ENCODE measurements at places on chromosomes 5 and 9. TPM values are rescaled to one million over a fixed set of nuclear protein-coding genes. Genes with fewer than 3 reads are reported as not detected.

DNA sequence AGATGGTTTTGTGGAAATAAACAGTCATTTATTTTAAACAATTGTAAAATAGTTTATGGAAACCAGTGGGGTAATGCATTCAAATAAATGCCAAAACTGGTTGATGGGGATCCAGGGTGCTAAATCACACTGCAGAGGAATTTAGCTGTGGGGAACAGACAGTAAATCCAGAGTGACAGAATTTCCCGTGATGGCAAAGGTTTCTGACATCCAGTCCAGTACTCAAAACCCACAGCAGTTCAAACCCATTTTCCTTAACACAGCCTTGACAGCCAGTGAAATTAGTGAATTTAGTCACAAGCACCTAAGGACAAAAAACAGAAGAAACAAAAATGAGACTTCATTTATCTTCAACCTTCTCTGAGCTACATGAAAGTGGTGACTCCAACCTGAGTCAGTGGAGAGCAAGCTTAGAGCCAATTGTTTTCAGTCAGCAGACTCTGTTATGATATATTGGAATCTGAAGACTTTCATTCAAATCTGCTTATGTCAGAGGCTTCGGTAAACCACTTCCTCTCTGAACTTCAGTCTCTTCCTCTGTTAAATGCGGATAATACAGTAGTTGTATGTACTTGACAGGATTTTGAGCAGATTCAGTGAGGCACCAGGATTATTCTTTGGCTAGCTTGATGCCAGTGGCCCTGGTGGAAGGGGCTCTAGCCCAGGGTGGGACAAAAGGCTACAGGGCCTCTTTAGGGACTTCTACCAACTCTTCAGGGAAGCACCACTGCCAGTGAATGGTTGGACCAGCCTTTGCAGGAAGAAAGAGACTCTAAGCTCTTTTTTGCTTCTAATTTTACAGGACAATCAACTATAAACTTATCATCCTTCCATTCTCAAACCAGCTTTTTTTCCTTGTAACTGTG, 185.3 kb downstream of the MAPKAP1 start:
- H3K4me1 ChIP-seq: peaks cover 42% of the 10 kb centered on the region
- H3K27me3 ChIP-seq: no peaks in the 10 kb centered on the region
- no peak overlapping the region for H3K4me3 ChIP-seq
- no peak overlapping the region for H3K27ac ChIP-seq

DNA sequence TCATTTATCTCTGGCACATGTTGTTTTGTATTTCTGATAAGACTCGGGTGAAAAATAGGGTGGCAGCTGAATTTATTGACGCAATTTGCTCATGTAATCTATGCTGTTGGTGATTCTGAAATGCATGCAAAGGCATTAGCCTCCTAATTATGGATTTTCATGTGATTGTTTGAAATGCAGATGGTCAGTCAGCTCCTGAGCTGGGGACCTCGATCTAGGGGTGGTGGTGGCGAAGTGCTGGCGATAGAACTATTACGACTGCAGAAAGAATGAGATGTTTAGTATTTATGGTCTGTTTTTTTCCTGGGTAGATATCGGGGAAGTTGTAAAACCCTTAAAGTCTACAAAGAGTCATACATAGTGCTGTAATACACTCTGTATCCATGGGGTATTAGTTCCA, 88.6 kb downstream of the SLC28A3 start:
- no peak overlapping the region for H3K27ac ChIP-seq
- H3K4me3 ChIP-seq: no peak overlapping the region
- DNase-seq: no peak
- no peaks in the 10 kb centered on the region for H3K36me3 ChIP-seq
- H3K27me3 ChIP-seq: no peaks in the 10 kb centered on the region
- H3K4me1 ChIP-seq: peaks cover 11% of the 10 kb centered on the region

DNA sequence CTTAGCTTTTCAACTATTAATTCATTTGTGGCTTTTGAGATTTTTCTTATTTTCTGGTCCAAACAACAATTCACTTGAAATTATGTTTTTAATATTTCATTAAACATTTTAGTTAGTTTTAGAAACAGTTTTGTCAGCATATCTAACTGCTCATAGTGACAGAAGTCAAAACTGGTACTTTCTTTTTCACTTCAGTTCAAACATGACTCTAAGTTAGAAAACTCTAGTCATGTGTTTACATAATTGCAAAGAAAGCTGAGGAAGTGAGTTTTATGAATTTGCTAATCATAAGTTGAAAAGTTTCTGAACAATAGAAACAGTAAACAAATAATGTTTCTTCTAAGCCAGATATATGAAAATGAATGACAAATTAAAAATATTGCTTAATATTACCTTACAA, 1931.0 kb downstream of the EFNA5 start:
- no peaks in the 10 kb centered on the region for H3K4me1 ChIP-seq
- H3K27me3 ChIP-seq: no peaks in the 10 kb centered on the region
- DNase-seq: no peak

GRCh38 chr9:86099701-86100364, 475 bp upstream of the GOLM1 start:
- DNase-seq: peak; percentile 32
- H3K27ac ChIP-seq: peak overlapping the region; percentile 76
- peaks cover 21% of the 10 kb centered on the region for H3K4me1 ChIP-seq
- H3K27me3 ChIP-seq: peaks cover 14% of the 10 kb centered on the region

GRCh38 chr9:129362287-129363000, 184.4 kb upstream of the IER5L start:
- no peak overlapping the region for H3K27ac ChIP-seq
- H3K36me3 ChIP-seq: no peaks in the 10 kb centered on the region
- no peak for DNase-seq
- no peaks in the 10 kb centered on the region for H3K4me1 ChIP-seq

DNA sequence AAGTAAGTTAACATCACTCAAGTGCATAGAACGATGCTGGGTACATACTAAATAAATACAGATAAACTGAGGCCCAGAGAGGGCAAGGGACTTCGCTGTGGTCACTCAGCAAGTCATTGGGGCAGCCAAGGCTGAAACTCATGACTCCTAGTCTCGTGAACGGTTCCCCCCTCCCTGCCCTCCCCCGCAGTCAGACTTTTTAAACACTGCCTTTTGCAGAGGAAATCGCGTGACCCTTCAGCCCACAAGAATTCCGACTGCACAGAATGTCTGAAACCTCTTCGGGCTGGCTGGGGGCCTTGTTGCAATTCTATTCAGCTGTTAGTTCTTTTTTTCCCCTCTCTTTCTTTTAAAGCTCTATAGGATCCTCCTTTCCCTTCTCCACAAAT, 28.1 kb downstream of the NEK6 start:
- H3K27ac ChIP-seq: peak overlapping the region; percentile 76
- peak; percentile 60 for DNase-seq
- no peaks in the 10 kb centered on the region for H3K36me3 ChIP-seq
- H3K27me3 ChIP-seq: no peaks in the 10 kb centered on the region
- H3K4me3 ChIP-seq: no peak overlapping the region

- no peak overlapping the region for H3K27ac ChIP-seq
- no peaks in the 10 kb centered on the region for H3K36me3 ChIP-seq
- H3K4me1 ChIP-seq: no peaks in the 10 kb centered on the region
- no peaks in the 10 kb centered on the region for H3K27me3 ChIP-seq
- no peak for DNase-seq
Observed at GRCh38 chr5:102713682-102714231, 41.3 kb upstream of the PAM start.

DNA sequence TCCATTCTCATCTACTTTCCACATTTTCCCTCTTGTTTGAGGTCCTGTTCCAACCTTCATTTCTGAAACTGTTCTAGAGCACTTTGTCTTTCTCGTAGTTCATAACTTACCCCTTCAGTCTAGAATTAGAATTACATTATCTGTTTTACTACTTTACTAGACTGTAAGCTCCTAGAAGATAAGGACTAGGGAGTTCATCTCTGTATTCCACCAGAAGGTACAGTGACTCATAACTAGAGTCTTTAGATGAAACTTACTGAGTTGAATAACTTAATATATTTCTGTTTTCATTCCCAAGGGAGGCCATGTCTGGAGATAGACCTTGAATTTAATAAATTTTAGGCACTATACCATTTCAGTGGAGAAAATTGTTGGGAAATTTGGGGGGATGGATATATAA, 38.7 kb downstream of the G3BP1 start:
- no peaks in the 10 kb centered on the region for H3K27me3 ChIP-seq
- peaks cover 14% of the 10 kb centered on the region for H3K36me3 ChIP-seq
- peaks cover 73% of the 10 kb centered on the region for H3K4me1 ChIP-seq
- peak overlapping the region; percentile 74 for H3K27ac ChIP-seq

GRCh38 chr5:95583992-95584391, 29.1 kb downstream of the ARSK start:
- H3K27ac ChIP-seq: no peak overlapping the region
- peaks cover 11% of the 10 kb centered on the region for H3K36me3 ChIP-seq
- DNase-seq: no peak
- H3K4me1 ChIP-seq: no peaks in the 10 kb centered on the region
- no peaks in the 10 kb centered on the region for H3K27me3 ChIP-seq

- no peak overlapping the region for H3K4me3 ChIP-seq
- H3K27ac ChIP-seq: no peak overlapping the region
- H3K4me1 ChIP-seq: no peaks in the 10 kb centered on the region
- no peaks in the 10 kb centered on the region for H3K27me3 ChIP-seq
- no peak for DNase-seq
Observed at GRCh38 chr5:100790170-100790665, 112.9 kb downstream of the ST8SIA4 start.

DNA sequence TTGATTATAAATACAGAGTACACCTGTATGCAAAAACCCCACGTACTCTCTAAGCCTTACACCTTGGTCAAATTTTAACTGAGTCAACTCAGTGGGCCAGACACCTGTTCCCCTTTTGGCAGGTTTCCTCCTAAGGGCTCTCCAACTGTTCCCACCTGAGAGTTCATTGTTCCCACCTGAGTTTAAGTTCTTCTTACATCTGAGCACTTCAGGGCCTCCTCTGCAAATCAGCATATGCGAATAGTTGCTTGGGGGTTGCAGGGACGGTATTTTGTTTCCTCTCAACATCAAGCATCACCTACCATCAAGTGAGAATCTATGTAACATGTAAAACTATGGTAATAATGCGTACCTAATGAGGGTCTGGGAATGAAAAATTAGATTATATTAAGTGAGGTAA, 300.0 kb downstream of the PIK3R1 start:
- no peak overlapping the region for H3K27ac ChIP-seq
- no peak for DNase-seq
- H3K27me3 ChIP-seq: no peaks in the 10 kb centered on the region
- no peak overlapping the region for H3K4me3 ChIP-seq
- no peaks in the 10 kb centered on the region for H3K36me3 ChIP-seq

DNA sequence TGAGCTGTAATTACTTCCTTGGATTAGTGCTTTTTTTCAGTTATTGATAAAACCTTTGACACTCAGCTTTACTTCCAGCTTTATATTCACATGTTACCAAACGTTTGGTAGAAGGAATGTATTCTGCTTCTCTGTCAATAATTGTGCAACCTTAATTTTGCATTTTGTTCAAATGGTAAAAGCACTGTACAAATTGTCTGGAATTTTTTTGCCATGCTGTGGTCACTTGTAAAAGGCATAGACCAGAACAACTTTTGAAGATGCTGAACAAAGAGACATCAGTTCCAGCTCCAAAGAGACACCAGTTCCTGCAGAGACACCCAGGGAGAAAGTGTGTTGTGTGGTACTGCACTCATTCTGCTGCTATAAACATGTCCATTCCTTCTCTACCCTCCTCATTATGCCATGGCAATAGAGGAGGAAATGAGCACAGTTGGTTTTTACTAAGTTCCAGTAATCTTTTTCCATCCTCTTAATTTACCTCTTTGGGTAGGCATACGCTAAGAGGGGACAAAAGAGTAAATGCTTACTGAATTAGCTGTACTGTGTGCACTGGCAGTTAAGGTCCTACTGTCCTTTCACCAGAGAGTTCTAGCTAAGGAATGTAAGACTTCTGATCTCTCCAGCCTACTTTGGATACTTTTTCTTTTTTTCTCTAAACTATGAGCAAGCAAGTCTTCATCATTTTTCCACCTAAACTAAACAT, 387.4 kb downstream of the FGF10 start:
- no peaks in the 10 kb centered on the region for H3K36me3 ChIP-seq
- DNase-seq: no peak
- H3K4me3 ChIP-seq: no peak overlapping the region
- no peaks in the 10 kb centered on the region for H3K27me3 ChIP-seq

GRCh38 chr9:136091582-136092352, 3.3 kb downstream of the NACC2 start:
- DNase-seq: no peak
- H3K4me3 ChIP-seq: peak overlapping the region; percentile 49
- H3K27me3 ChIP-seq: no peaks in the 10 kb centered on the region
- peaks cover 88% of the 10 kb centered on the region for H3K4me1 ChIP-seq
- peaks cover 5% of the 10 kb centered on the region for H3K36me3 ChIP-seq

GRCh38 chr5:116738239-116738614, 163.6 kb upstream of the SEMA6A start:
- peak overlapping the region; percentile 25 for H3K27ac ChIP-seq
- no peak overlapping the region for H3K4me3 ChIP-seq
- H3K36me3 ChIP-seq: no peaks in the 10 kb centered on the region
- H3K27me3 ChIP-seq: no peaks in the 10 kb centered on the region
- DNase-seq: no peak
- peaks cover 31% of the 10 kb centered on the region for H3K4me1 ChIP-seq

- H3K4me1 ChIP-seq: no peaks in the 10 kb centered on the region
- no peaks in the 10 kb centered on the region for H3K36me3 ChIP-seq
- H3K27me3 ChIP-seq: peaks cover 10% of the 10 kb centered on the region
- DNase-seq: no peak
- H3K27ac ChIP-seq: no peak overlapping the region
- no peak overlapping the region for H3K4me3 ChIP-seq
Observed at GRCh38 chr9:18903450-18903849, 129.6 kb downstream of the SAXO1 start.

DNA sequence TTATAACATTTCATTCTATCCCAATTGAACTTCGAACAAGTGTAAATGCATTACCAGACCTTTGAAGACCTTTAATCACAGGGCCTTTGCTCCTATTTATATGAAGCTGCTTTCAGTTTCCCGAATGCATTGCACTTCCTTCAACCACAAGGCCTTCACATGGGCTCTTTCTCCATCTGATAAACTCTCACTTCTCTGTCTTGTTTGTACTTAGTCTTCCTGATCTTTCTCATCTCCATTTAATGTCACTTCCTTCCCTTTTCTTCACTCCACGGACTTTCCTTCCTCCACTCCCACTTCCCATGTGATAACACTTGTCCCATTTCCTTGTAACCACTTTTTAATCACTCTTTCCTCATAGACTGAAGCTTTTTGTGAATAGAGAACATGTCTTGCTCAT, 74.3 kb upstream of the TNC start:
- H3K27ac ChIP-seq: no peak overlapping the region
- DNase-seq: no peak
- H3K4me1 ChIP-seq: no peaks in the 10 kb centered on the region
- H3K27me3 ChIP-seq: no peaks in the 10 kb centered on the region

- H3K27ac ChIP-seq: no peak overlapping the region
- no peaks in the 10 kb centered on the region for H3K36me3 ChIP-seq
- H3K4me1 ChIP-seq: no peaks in the 10 kb centered on the region
- no peaks in the 10 kb centered on the region for H3K27me3 ChIP-seq
- H3K4me3 ChIP-seq: no peak overlapping the region
Observed at GRCh38 chr5:145104106-145104505, 731.0 kb downstream of the PRELID2 start.

- peak within 1 kb of the TSS; percentile 47 for H3K4me3 ChIP-seq
- H3K4me1 ChIP-seq: peaks cover 17% of the 10 kb centered on the region
- H3K36me3 ChIP-seq: no peaks in the 10 kb centered on the region
- H3K27me3 ChIP-seq: peaks cover 96% of the 10 kb centered on the region
Observed at GRCh38 chr9:115117999-115118878, at the start of gene TNC. TSS of gene TNC (minus strand) at chr9:115118157. CDS start at chr9:115091018, 27,139 bp downstream.

TRPM3 gene
- 0.22 TPM for total RNA-seq

DAB2IP gene
- 50.7 TPM for total RNA-seq

GFI1B gene
- total RNA-seq: 0.27 TPM

MBLAC2 gene
- 3.6 TPM for total RNA-seq

SLCO6A1 gene
- not detected for total RNA-seq

LECT2 gene
- not detected for total RNA-seq

CORO2A gene
- total RNA-seq: 0.14 TPM

NAIF1 gene
- 7.9 TPM for total RNA-seq

CDKN2A gene
- 0.30 TPM for total RNA-seq
